Effector memory CD8-positive, alpha-beta T cell (primary cell): ENCODE measurements at places on chromosomes 4 and X.
A peak's percentile ranks its signal among the peaks of the same experiment; 100 is the strongest.

DNA sequence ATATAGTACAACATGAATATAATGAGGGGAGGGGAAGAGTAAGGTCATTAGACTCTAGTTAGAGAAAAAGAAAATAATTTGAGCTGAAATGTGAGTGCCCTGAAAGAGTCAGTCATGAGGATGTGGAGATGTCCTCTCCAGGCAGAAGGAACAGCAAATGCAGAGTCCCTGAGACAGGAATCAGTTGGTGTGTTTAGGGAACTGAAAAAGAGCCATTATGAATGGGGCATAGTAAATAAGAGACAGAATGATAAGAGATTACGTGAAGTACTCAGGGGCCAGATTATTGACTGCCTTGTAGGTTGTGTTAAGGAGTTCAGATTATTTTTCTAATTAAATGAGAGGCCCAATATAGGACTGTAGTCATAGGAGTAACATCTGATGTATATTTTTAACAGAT is 147.0 kb downstream of the PDLIM5 start:
- no peaks in the 10 kb centered on the region for H3K36me3 ChIP-seq
- H3K4me3 ChIP-seq, result no peak overlapping the region
- H3K27ac ChIP-seq, result no peak overlapping the region
- no peaks in the 10 kb centered on the region for H3K27me3 ChIP-seq

DNA sequence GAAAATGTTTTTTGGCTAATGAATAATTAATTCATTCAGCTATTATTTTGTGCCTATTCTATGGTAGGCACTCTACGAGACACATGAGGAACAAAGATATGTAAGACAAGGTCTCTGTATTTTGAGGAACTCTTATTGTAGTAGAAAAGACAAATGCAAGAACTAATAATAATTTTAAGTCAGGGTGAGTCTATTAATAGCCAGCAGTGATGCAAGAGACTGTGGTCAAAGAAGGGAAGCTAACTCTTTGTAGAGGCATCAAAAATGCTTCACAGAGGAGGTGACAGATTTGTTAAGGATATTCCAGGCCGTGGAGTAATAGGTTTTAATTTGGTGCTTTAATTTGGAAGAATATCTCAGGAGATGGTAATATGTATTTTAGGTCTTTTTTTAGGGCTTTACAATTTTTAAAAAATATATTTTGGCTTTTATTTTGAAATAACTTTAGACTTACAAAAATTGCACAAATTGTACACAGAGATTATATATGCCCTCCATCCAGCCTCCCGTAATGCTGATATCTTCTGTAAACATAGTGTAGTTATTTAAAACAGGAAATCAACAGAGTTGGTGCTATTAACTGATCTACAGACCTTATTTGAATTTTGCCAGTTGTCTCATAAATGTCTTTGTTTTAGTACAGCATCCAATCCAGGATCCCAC is 48.1 kb downstream of the DCLK2 start:
- no peak overlapping the region for H3K27ac ChIP-seq
- no peak overlapping the region for H3K4me3 ChIP-seq
- no peaks in the 10 kb centered on the region for H3K4me1 ChIP-seq
- no peak for DNase-seq
- H3K36me3 ChIP-seq, result no peaks in the 10 kb centered on the region
- peaks cover 5% of the 10 kb centered on the region for H3K27me3 ChIP-seq

GRCh38 chr4:170526471-170526870 is 436.7 kb upstream of the AADAT start:
- no peaks in the 10 kb centered on the region for H3K36me3 ChIP-seq
- DNase-seq, result no peak

- no peak overlapping the region for H3K4me3 ChIP-seq
- H3K27ac ChIP-seq, result no peak overlapping the region
- H3K27me3 ChIP-seq, result no peaks in the 10 kb centered on the region
- DNase-seq, result no peak
Observed at GRCh38 chr4:53709693-53710092, 118.4 kb upstream of the LNX1 start.

- peak within 1 kb of the TSS; percentile 74 for H3K27ac ChIP-seq
- peak; percentile 53 for DNase-seq
- H3K27me3 ChIP-seq, result no peaks in the 10 kb centered on the region
- peaks cover 9% of the 10 kb centered on the region for H3K36me3 ChIP-seq
- peak within 1 kb of the TSS; percentile 93 for H3K4me3 ChIP-seq
Observed at GRCh38 chr4:147731580-147732517, at the start of gene ARHGAP10. ARHGAP10 (plus strand) TSS chr4:147732088; CDS start chr4:147732302, 214 bp downstream.

GRCh38 chr4:57051524-57051923 is 58.7 kb downstream of the IGFBP7 start:
- DNase-seq, result no peak
- H3K27ac ChIP-seq, result no peak overlapping the region
- H3K4me1 ChIP-seq, result no peaks in the 10 kb centered on the region

DNA sequence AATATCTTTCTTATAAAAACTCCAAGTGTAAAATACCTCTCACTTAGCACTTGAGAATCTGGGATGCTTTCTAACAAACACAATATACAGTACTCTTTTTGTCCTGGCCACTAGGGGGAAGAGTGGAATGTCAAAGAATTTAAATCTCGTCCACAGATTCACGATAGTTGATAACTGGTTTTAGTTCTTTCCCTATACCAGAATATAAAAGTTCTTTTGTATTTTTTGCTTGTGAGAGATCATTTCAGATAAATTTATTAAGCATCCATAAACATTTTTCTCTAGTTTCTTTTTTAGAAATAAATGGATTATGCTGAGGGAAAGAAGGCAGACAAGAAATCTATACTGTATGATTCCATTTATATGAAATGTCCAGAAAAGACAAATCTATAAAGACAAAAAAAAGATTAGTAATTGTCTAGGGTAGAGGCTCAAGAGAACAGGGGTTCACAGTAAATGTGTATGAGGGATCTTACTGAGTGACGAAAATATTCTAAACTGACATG is 50.4 kb downstream of the MGARP start:
- no peaks in the 10 kb centered on the region for H3K27me3 ChIP-seq
- no peaks in the 10 kb centered on the region for H3K36me3 ChIP-seq
- peak; percentile 18 for DNase-seq
- no peak overlapping the region for H3K27ac ChIP-seq
- no peak overlapping the region for H3K4me3 ChIP-seq

DNA sequence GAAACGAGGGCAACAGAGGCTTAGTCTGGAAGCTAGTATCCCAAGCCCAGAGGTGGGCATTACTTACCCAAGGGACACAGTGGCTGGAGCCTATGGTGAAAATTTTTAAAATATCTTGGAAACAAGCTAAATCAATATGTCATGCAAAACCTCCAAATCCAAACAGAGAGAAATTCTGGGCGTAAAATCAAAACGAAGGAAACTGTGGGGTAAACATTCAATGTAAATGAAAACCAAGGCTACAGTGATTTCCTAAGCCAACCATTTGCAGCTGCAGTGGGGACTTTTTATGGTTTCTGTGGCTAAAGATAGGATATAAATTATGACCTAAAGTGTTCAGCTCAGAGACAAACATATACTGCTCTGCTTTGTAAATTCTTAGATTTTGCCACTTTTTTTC is 507.7 kb upstream of the DIAPH2 start:
- H3K27ac ChIP-seq, result no peak overlapping the region
- DNase-seq, result no peak

GRCh38 chr4:122542411-122543236 is 78.2 kb downstream of the IL21 start:
- H3K27ac ChIP-seq, result no peak overlapping the region
- no peak overlapping the region for H3K4me3 ChIP-seq
- DNase-seq, result no peak

DNA sequence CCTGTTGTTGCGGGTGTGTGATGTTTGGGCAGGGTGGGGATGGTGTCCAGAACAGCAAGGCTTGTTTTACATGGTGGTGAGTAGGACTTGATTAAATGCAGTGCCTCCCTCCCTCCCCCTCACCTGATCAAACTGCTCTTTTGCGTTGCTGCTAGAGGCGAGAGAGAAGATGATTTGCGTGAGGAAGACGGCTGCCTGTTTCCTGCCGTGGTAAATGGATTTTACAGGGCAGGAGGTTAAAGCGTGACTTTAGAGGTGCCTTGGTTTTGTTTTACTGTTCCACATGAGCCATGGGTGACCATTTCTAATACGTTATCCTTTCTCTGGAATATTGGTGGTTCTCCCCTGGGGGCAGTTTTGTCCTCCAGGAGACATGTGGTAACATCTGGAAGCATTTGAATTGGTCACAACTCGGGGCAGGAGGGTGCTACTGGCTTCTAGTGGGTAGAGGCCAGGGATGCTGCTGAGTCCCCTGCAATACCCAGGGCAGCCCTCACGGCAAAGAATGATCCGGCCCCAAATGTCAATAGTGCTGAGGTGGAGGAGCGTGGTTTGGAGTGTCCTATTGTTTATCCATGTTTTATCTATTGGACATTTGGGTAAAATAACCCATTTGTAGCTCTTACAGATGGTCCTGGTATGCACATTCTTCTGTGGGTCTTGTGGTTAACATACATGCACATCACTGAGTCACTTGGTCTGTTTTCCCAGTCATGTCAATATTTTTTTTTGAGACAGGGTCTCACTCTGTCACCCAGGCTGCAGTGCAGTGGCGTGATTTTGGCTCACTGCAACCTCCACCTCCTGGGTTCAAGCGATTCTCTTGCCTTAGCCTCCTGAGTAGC is 73.7 kb downstream of the SHROOM2 start:
- H3K4me1 ChIP-seq, result no peaks in the 10 kb centered on the region
- no peak for DNase-seq
- no peak overlapping the region for H3K27ac ChIP-seq

DNA sequence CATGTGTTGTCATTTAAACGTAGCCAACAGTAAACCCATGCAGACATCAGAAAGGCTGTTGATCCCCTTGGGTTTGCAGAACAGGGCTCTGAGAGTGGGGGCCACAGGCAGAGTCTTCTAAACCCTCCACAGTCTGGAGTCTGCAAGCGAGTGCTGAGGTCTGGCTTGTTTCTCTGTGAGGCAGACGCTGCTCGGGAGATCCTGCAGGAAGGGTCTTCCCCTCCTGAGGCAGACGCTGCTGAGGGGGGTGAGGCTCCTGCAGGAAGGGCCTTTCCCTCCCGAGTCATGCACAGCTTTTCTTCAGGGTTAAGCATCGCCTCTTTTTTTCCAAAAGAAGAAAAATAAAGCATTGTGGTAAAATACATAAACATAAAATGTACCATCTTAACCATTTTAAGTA is 17.1 kb upstream of the PDE6B start:
- no peak overlapping the region for H3K27ac ChIP-seq
- DNase-seq, result no peak
- peaks cover 31% of the 10 kb centered on the region for H3K27me3 ChIP-seq

GRCh38 chrX:137988470-137988869 is 422.5 kb downstream of the ZIC3 start:
- H3K4me1 ChIP-seq, result no peaks in the 10 kb centered on the region
- no peak overlapping the region for H3K4me3 ChIP-seq
- no peaks in the 10 kb centered on the region for H3K27me3 ChIP-seq
- no peak overlapping the region for H3K27ac ChIP-seq

DNA sequence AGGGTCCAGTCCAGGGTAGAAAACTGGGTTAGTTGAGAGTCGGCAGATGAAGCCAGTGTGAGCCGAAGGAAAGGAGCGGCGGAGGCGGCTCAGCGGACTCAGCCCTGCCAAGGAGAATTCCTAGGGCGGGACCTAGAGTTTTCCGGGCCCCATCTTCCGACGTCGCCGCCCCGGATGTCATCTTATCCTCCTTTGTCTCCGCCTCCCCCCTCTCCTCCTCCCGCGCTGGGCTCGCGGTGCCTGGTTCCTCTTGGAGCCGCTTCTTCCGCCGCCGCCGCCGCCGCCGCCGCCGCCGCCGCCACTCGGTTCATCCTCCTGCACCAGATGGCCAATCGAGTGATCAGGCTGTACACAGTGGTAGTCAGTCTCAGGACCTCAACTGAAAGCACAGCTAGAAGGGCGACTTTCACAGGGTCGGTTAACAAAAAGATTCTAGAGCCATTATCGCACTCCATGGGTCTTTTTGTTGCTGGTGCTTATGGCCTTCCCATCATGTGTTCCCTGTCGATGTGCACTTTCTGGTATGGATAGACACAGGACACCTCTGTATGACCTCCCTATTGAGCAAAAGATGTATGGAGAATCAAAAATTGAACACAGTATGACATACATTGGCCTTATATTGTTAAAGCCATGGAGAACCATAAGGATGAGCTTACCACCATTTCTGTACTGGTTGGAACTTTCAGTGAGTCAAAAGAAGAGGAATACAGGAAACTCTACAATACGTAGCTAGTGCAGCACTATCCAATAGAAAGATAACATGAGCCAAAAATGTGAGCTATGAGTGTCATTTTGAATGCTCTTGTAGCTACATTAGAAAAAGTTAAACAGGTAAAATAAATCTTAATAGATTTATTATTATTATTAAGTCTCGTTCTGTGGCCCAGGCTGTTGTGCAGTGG is 32.4 kb upstream of the THOC2 start:
- H3K36me3 ChIP-seq, result no peaks in the 10 kb centered on the region
- H3K4me3 ChIP-seq, result peak overlapping the region; percentile 75
- peaks cover 6% of the 10 kb centered on the region for H3K4me1 ChIP-seq
- H3K27ac ChIP-seq, result peak overlapping the region; percentile 84
- DNase-seq, result peak; percentile 21
